ENCODE measurements at places on chromosomes 16 and 17.

GRCh38 chr17:31296142-31296541, 897 bp downstream of the OMG start:
- no peak for DNase-seq

GRCh38 chr16:67068212-67068753, 39.3 kb downstream of the CBFB start:
- DNase-seq = no peak

- no peak for DNase-seq
Observed at GRCh38 chr17:5557485-5557884, 26.8 kb downstream of the NLRP1 start.

- no peak for DNase-seq
Observed at GRCh38 chr16:79966226-79966625, 365.7 kb upstream of the MAF start.

DNA sequence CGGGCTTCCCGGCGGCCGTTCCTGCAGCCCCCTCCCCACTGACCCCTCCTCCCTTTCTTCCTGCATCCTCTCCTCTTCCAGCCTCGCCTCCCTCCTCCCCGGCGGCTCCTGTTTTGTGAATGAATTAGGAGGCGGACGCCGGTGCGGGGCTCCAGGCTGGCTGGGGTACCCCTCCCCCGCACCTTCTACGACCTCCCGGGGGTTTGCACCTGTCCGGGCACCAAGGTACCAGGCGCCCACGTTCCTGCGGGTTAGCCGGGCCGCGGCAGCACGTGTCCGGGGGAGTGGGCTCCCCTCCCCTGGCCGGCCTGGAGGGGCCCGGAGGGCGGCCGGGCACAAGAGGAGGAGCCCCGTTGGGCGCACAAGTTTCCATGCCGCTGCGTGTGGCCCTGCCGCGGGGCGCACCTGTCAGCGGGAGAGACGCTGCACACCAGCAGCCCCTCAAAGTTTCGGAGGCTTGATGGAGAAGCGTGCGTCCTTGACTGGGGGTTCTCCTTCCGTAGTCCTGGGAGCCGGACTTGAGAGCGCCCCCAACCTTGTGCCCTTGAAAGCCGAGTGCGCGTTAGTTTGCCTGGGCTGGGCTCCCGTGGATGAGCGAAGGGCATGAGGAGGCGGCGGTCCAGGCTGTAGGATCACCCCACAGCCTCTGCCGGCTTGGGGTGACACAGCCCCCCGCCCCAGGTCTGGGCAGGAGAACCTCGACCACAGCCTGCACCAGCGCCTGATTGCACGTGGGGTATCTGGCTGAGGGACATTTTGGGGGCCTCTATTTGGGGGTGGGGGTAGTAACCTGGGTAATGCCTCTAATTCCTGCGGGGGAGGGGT, 1.2 kb downstream of the HAS3 start:
- DNase-seq = no peak

- no peak for DNase-seq
Observed at GRCh38 chr17:81251709-81252301, 12.7 kb downstream of the NDUFAF8 start.

- DNase-seq = no peak
Observed at GRCh38 chr16:84608282-84608681, 9.6 kb downstream of the COTL1 start.

DNA sequence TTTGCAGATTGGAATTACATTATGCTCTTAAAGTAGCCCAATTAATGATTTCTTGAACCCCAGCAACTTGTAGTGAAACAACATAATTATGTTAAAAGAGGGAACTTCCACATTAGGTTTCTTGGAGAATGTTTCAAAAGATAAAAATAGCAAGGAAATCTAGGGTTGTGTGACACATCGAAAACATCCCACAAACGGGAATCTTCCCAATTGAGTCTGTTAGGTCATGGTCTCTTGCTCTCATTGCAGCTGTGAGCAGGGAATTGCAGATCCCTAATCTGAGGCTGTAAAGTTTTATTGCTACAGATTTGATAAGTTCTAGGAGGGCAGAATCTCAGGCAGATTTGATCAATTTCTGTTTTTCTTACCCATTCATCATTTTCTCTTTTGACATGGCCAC, 6.7 kb upstream of the LPO start:
- no peak for DNase-seq

DNA sequence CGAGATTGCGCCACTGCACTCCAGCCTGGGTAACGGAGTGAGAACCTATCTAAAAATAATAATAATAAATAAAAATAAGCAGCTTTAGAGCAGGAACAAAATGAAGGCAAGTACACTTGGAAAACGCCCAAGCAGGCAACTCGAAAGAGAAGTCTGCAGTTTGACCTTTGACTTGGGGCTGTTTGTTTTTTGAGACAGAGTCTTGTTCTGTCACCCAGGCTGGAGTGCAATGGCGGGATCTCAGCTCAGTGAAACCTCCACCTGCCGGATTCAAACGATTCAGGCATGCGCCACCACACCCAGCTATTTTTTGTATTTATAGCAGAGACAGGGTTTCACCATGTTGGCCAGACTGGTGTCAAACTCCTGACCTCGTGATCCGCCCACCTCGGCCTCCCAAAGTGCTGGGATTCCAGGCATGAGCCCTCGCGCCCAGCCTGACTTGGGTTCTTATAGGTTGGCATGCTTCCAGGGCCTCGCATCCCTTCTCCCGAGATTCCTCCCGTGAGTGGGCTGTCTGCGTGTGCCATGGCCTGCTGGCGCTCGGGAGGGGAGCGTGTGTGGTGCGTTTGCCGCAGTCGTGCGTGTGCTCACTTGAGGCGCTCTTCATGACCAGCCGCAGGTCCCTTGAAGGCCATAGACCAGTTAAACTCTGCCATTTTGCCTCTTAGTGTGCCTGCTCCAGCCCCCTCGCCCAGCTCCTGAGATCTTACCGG, 18.4 kb upstream of the UBE2I start:
- no peak for DNase-seq

DNA sequence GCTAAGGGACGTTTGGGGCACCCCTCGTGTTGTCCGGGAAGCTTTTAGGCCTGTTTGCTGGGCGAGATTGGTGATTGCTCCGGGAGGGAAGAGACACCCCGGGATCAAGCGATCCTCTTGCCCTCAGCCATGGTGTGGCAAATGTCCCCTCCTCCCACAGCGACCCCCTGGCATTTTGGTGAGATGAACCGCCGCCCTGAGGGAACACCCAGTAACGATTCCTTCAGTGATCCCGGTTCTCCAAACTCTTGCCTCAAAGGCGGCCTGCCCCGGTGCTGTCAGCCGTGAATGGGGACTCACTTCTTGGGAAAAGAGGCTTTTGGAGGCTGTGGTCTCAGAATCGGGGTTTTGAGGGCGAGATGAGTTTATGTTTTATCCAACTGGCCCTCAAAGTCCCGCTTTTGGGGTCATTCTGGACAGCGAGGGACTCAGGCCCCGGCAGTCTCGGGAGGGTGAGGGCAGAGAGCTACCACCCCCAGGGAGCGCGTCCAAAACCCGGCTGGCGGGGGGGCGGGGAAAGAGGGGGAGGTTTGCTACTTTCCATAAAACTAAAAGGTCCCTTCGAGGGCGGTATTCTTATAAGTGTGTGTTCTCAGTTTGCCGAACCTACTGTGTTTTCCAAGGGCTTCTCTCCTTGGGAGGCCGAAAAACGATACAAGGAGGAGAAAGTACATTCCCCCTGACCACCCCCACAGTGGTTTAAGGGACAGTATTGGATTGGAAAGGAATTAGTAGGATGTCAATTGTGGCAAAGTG, 232.7 kb downstream of the MRTFB start:
- no peak for DNase-seq
